Bronchus fibroblast of lung (primary cell): ENCODE measurements at places on chromosomes 5 and 9. TPM values are rescaled to one million over a fixed set of nuclear protein-coding genes. Genes with fewer than 3 reads are reported as not detected.

PCDHGA10 gene
- 4.9 and 5.2 TPM in 2 replicates for total RNA-seq

GAS1 gene
- total RNA-seq: 16.1 and 20.2 TPM in 2 replicates

PHF24 gene
- 0.17 and 0.74 TPM in 2 replicates for total RNA-seq

FOXD1 gene
- 18.3 and 19.5 TPM in 2 replicates for total RNA-seq

APBA1 gene
- total RNA-seq: 1.5 and 1.9 TPM in 2 replicates

LRRC19 gene
- total RNA-seq: not detected in 2 replicates

C5orf52 gene
- not detected in 2 replicates for total RNA-seq

MLANA gene
- not detected in 2 replicates for total RNA-seq

GABRA1 gene
- total RNA-seq: not detected in 2 replicates

PCDHA2 gene
- not detected in 2 replicates for total RNA-seq

OLFM1 gene
- 0.17 TPM in 1 of 2 replicates, not detected in the other for total RNA-seq

IL3 gene
- total RNA-seq: not detected in 2 replicates

NTMT1 gene
- 83.8 and 90.4 TPM in 2 replicates for total RNA-seq

SETD9 gene
- 16.1 and 19.7 TPM in 2 replicates for total RNA-seq

PAM gene
- total RNA-seq: 110 and 111 TPM in 2 replicates

LCNL1 gene
- under 0.01 TPM in 1 of 2 replicates, not detected in the other for total RNA-seq

PCDHGA7 gene
- total RNA-seq: 0.50 and 0.89 TPM in 2 replicates

GABRA6 gene
- not detected in 2 replicates for total RNA-seq

WDR36 gene
- total RNA-seq: 29.7 and 31.4 TPM in 2 replicates

LTC4S gene
- 1.6 and 3.4 TPM in 2 replicates for total RNA-seq

PLK2 gene
- total RNA-seq: 101 and 102 TPM in 2 replicates

LCN12 gene
- not detected in 2 replicates for total RNA-seq
